ENCODE measurements at places on chromosomes 7 and 10.

GRCh38 chr7:15719311-15719710 is 32.8 kb upstream of the MEOX2 start:
- DNase-seq: no peak

DNA sequence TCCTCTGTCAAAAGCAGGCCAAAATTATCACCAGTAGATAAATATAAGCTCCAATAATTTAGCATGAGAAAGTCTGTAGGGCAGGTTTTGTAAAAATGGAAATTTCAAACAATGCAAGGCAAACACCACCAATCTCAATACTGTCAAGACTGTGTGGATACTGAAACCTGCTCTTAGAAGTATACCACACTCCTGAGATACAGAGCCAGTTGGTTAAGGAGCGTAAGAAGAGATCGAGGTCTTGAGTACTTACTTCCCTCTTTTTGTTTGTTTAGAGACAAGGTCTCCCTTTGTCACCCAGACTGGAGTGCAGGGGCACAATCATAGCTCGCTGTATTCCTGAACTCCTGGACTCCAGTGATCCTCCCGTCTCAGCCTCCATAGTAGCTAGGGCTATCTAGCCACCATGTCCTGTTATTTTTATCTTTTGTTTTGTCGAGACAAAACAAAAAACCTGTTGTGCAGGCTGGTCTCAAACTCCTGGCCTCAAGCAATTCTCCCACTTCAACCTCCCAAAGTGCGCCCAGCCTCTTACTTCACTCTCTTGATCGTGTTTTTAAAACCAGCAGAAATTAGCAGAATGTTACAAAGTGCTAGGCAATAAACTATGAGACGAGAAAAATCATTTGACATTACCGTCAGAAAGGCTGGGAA is 205.7 kb downstream of the PARD3 start:
- DNase-seq: no peak

GRCh38 chr10:122495406-122496340 is 34.3 kb downstream of the HTRA1 start:
- no peak for DNase-seq

- no peak for DNase-seq
Measured at GRCh38 chr10:131915990-131916766, 15.4 kb downstream of the PPP2R2D start.

DNA sequence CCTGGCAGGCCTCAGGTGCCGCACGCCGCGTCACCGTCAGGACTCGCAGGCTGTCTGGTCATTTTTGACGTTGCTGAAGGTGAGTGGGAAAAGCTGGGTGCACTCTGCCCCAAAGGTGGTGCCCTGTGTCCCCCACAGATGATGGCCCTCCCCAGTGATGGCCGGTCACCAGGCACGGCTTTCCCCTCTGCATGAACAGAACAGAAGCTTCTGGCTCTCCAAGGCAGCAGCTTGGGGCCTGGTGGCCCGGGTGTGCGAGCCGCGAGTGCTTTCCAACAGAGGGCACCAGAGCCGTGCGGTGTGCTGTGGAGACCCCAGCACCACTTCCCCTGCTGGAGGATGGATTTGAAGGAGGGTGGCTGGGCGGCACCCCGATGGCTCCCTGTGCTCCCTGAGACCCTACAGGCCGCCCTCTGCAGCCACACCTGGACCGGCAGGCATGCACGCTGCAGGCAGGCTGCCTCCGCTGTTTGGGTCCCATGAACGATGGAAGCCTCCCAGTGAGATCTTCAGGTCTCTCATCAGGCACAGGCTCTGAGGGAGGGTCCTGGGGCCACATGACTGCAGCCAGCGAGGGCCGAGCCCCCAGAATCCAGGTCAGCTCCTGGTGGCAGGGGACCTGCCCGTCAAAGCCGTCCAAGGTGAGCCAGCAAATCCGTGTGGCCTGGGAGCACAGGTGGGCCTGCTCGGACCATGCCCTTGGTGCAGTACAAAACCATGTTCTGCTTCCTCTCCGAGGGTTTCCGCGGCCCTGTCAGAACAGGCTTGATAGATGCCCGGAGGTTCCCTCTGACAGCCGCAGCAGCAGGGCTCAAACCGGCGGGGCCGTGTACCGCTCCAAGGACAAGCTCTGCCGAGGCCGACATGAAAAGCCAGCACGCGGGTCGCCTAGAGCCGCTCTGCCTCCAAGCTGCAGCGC is 195.4 kb downstream of the EBF3 start:
- DNase-seq: no peak

DNA sequence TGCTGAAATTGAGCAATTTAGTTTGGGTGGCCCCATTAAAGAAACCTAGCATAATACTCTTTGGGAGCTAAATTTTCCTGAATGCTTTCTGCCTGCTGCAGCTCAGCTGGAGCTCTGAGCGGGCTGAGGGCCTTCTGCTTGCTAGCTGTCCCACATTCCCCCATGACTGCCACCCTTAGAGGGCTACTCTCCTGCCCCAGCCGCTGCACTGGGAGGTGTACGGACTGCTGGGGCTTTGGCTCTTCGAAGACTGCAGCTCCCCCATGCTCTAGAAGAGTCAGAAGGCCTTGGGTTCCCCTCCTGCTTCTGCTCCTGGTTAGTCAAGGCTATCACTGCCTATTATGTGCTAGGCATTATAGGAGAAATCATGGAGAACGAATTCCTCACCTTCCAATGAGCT is 31.5 kb downstream of the BLVRA start:
- no peak for DNase-seq

- no peak for DNase-seq
Measured at GRCh38 chr10:124305131-124305530, 113.6 kb downstream of the OAT start.

DNA sequence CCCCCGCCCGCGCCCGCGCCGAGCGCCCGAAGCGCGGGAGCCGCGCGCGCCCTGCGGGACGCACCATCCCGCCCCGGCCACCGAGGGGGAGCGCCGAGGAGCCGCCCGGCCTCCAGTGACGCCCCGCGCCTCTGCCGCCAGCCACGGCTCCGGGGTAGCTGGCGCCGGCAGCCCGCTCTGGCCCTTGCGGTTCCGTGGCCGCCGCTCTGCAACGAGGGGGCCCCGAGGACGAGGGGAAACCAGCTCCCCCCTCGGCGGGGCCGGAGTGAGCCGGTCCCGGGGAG is at the start of gene PAXIP1:
Gene PAXIP1, minus strand, starts transcription at position 33 of the 284 bp plus-strand sequence. CDS start 195 bp downstream, outside the sequence.
- DNase-seq: no peak

GRCh38 chr10:113023017-113023416 is 73.0 kb downstream of the TCF7L2 start:
- DNase-seq: no peak

- DNase-seq: no peak
Measured at GRCh38 chr10:32271617-32272016, 75.3 kb downstream of the EPC1 start.

GRCh38 chr7:83976302-83976701 is 218.3 kb downstream of the SEMA3A start:
- DNase-seq: no peak

GRCh38 chr10:12489806-12490205 is 140.5 kb downstream of the CAMK1D start:
- no peak for DNase-seq

- no peak for DNase-seq
Measured at GRCh38 chr7:35246819-35247218, 7.1 kb downstream of the TBX20 start.
